Mucosa of descending colon (tissue), 3 donors: ENCODE measurements at places on chromosomes 1 and 21. TPM values are rescaled to one million over a fixed set of nuclear protein-coding genes. Genes with fewer than 3 reads are reported as not detected.

GREM2 gene
- 5.1 TPM for total RNA-seq

GATAD2B gene
- total RNA-seq = 36.3 TPM

- DNase-seq = peak; percentile 68
Observed at GRCh38 chr1:244049162-244050013, 1.7 kb upstream of the ZBTB18 start.

TEDDM1 gene
- total RNA-seq = not detected

KRTAP23-1 gene
- not detected for total RNA-seq

- no peak for DNase-seq
Observed at GRCh38 chr1:118322331-118322730, 137.3 kb upstream of the SPAG17 start.

GRCh38 chr1:221494670-221495069 lies 247.2 kb downstream of the DUSP10 start:
- no peak for DNase-seq

DNA sequence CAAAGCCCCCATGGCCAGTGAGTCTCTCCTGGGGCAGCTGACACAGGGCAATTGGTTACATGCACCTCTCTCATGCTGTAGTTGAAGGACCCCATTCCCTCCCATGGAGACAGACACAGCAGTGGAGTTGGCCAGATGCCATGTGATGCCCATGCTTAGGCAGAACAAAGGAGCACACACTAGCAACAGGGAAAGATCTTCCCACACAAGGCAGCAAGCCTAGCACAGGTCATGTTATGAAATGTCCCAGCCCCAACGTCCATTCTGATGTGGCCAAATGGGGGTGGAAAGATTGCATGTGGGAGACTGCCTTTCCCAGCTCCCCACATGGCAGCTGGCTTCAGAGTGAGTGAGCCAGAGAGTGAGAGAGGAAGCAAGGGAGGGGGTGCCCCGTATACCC lies 34.5 kb downstream of the AADACL4 start:
- no peak for DNase-seq

- peak; percentile 16 for DNase-seq
Observed at GRCh38 chr1:25066731-25067517, 136.8 kb upstream of the RUNX3 start.

DNA sequence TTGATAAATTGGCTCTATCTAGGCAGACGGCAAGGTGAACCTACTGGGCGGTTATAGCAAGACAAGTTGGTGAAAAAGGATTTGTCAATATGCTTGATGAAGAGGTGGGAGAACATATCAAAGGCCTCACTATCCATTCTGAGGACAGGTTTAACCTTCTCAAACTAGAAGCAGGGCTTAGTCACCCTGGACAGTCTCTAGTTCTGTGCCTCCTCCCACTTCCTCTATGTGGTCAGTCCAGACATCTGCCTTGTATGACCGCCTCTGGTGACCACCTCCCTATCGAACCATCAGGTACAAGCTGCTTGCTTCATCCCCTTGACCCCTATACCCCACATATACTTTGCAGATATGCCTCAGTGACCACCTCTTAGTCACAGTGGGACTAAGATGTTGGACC lies 2.3 kb upstream of the SCYL3 start:
- DNase-seq = no peak

GPX7 gene
- total RNA-seq = 7.8 TPM

- DNase-seq = peak; percentile 50
Observed at GRCh38 chr1:12001249-12001917, 17.9 kb upstream of the MIIP start.

- no peak for DNase-seq
Observed at GRCh38 chr1:156879876-156880275, 13.6 kb upstream of the PEAR1 start.

GRCh38 chr1:27122652-27123051 lies 32.3 kb downstream of the SLC9A1 start:
- DNase-seq = peak; percentile 77

GRCh38 chr1:34984435-34984792 lies 733 bp downstream of the TMEM35B start:
- no peak for DNase-seq

DNA sequence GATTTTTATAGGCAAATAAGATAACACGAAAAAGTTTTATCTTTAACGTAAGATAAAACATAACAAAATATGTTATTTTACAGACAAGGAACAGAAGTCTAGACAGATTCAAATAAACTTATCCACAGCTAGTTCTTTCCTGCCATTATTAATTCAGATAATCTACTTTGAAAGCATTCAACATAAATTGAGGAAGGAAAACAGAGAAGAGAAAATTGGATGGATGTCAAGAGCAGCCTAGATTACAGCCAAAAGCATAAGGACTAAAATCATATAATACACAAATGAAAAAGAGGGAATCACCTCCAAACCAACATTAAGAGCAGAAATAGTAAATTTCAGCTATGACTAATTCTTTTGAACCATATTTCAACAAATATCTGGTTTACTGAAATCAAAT lies 15.5 kb downstream of the TRIM33 start:
- no peak for DNase-seq

DNA sequence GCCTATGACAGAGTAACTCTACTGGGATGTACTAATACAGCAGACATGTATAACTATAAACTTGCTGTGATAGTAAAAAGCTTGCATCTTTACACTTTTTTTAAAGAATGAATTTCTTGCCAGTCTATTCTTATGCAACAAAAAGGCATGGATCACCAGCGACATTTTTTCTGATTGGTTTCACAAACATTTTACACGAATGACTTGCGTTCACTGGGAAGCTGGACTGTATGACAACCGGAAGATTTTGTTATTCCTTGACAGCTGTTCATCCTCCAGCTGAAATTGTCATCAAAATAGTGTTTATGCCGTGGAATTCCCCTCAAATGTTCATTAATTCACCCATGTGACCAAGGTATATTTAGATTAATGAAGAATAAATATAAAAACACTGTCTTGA lies 131.0 kb downstream of the XPR1 start:
- DNase-seq = no peak

DNA sequence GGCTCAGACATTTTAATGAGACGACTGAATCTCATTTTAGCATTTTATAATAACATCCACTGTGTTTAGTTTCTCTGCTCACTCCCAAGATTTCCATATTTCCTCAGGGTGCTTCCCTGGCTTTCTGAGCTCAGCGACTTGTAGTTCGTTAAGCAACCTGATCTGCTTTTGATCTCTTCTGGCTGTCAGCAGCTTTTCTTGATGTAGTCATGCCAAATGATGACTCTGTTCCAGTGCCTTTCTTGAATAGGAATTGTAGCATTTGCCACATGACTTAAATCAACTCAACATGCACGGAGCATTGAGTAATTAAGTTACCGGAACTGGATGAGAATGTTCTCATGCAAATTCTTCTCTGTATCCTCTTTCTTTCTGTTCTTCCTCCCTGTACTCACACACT lies 246.1 kb downstream of the FMN2 start:
- no peak for DNase-seq

S100A2 gene
- total RNA-seq = not detected

DNA sequence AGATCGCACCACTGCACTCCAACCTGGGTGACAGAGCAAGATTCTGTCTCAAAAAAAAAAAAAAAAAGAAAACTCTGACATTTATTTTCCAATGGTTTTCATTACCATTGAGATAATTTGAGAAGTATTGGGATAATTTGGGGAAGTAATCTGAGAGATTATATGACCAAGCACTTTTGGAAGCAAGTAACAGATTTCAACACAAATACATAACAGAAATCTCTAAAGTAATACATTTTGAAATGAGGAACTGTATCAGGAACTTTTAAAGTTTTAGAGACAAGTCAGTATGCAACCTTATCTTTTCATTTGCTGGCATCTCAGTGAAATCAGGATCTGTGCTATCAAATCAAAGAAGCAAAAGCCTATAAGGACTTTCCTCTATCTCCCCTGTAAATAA lies 25.4 kb upstream of the SLC16A1 start:
- DNase-seq = no peak

PCSK9 gene
- total RNA-seq = 9.2 TPM

- DNase-seq = no peak
Observed at GRCh38 chr1:6815726-6816125, 30.5 kb downstream of the CAMTA1 start.

ITLN2 gene
- total RNA-seq = not detected

GRCh38 chr1:94952539-94952938 lies 25.6 kb upstream of the CNN3 start:
- DNase-seq = no peak

TLR5 gene
- 3.9 TPM for total RNA-seq

PADI3 gene
- 0.17 TPM for total RNA-seq

SMG7 gene
- total RNA-seq = 69.9 TPM

DNA sequence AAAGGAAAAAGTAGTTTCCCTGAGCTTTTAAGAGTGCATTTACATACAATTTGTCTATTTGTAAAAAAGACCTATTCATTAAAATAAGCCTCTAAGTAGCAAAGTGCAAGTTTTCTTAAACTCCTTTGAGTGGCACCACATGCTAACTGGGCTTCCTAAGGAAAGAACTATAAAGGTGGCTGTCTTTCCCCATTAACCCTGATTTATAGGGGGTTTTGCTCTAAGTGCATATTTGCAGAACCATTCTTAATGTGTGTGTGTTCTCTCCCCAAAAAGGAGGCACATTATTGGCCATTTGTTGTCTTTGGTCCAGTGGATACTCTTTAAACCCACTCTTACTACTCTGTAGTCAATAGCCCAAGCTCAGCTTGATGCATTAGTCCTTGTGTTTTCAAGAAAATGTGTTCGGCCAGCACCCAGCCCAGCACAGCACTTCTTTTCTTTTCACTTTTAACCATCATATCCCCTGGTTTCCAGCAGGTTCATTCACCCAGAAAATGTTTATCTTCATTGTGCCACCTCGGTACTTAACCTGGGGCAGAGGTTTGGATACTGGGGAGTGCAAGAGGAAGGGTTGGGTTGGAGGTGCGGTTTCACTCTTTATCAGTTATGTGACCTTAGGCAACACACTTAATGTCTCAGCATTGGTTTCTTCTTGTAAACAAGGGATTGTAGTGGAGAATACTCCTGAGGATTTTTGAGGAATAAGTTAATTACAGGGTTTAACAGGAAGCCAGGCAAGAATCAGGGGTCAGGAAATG lies 161.9 kb upstream of the UBE2U start:
- no peak for DNase-seq

- no peak for DNase-seq
Observed at GRCh38 chr1:196680107-196680506, 28.3 kb downstream of the CFH start.

GRCh38 chr1:168372307-168372706 lies 91.6 kb downstream of the TBX19 start:
- DNase-seq = no peak

MRPL24 gene
- 50.1 TPM for total RNA-seq

LCE2C gene
- not detected for total RNA-seq

DNA sequence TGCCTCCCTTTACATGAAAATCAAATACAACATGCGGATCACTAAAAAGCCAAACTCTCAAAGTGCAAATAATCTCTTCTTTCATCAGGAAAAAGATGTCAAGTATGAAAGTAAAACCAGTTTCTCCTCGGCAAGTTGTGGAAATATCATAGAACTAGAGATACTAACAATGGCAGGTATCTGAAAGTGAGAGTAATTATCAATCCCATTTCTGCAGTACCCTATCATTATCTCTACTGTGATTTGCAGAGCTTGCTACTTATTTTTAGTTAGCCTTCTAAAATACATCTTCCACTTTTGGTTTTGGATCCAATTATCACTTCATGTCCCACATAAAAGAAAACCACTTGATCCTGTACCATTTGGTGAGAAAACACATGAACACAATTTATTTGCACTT lies 3.0 kb downstream of the TP53BP2 start:
- DNase-seq = no peak

HTR6 gene
- total RNA-seq = not detected

DNA sequence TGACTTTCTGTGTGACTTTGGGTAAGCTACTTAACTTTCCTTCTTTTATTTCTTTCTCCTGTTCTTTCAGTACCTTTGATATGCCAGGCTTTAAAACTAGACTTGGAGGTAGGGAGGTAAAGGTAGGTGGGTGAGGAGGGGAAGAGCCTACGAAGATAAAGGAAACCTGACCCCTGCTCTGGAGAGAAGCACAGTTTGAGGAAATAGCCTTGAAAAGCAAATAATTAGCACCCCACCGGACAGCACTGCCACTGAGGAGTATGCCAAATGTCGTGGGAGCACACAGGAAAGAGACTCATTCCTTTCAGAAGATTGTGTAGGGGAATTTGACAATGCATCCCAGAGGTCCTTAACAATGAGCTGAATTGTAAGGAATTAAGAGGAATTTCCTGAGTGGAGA lies 65.2 kb upstream of the SPAG17 start:
- DNase-seq = no peak

DNA sequence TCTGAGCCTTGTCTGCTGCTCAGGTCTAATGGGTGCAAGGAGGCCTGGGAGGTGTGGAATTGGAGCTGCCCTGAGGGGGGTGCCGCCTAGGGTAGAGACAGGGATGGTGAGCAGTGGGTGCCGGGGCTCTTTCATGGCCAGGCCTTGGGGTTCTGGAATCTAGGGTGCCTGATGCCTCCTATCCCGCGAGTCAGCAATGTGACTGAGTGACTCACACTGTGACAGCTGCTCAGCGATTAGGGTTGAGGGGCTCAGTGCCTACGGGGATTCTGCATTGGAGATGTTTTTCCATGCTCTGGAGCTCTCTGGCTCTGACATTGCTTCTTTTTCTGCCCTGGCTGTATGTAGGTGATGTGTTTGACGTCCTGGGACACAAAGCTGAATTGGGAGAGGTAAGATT lies 16.8 kb downstream of the ATP8B2 start:
- no peak for DNase-seq

DNA sequence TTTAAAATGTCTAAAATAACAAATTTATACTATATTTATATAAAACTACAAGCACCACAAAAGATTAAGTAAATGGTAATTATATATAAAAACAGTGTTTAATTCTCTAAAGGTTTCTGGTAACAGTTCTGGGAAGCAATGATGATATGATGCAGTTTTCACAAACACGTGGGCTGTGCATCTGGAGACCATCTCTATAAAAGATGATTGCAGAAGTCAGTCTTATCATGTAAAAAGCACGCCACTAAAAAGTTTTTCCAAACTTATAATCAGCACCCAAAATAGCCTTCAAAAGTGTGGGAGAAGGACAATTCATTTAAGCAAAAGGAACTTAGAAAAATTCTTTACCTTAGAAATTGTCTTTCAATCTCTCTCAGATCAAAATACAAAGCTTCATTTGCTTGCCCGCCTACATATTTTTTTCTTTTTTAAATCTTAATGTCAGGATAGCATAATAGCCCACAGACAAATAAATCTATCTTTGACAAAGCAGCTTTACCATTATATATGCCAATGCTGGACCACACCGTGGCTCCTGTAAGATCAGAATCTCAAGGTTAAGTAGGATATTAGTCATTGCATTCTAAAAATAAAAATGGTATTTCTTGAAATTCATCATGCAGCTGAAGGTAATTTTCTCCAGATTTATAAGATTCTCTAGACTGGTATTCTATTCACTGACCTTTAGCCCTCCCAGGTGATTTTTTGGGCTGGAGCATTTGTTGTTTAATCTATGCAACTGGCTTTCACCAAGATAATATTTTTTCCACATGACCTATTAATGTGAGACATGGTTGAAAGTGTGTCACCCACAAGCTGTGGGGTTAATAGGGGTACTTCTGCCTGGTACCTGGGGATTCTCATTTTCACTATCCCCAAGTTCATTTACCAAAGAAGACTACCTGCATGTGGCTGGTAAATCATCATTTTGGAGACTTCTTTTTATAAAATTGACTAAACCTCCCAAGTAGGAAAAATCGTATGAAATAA lies 189.6 kb upstream of the ST6GALNAC5 start:
- no peak for DNase-seq

PROK1 gene
- total RNA-seq = not detected

GRCh38 chr1:172549621-172550280 lies 16.8 kb downstream of the SUCO start:
- no peak for DNase-seq

CTSS gene
- total RNA-seq = 577 TPM

GRCh38 chr1:88060112-88060673 lies 623.9 kb upstream of the PKN2 start:
- no peak for DNase-seq
